IMR-90 (cell line): ENCODE measurements at places on chromosomes 5 and 9. TPM values are rescaled to one million over a fixed set of nuclear protein-coding genes. Genes with fewer than 3 reads are reported as not detected.
A peak's percentile ranks its signal among the peaks of the same experiment; 100 is the strongest.

The TICAM2 gene
- 4.3 and 6.9 TPM in 2 replicates for total RNA-seq

DNA sequence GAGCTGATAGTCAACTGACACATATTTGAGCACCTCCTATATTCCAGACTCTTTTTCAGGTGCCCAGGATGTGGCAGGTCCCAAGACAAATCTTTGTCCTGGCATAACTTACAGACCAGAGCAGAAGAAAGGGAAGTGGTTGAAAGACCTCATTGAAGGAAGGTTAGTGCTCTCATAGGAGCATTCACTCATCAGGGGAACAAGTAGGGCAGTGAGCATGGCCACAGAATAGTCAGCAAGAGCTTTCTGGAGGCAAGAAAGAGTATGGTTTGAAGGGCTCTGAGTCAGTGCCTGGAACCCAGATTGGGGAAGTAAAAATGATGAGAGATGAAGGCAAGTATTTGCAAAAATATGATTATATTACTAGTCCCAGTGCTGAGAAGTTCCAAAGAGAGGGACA lies 25.0 kb upstream of the ERMP1 start:
- H3K27me3 ChIP-seq, result peaks cover 24% of the 10 kb centered on the region
- H3K36me3 ChIP-seq, result no peaks in the 10 kb centered on the region
- DNase-seq, result no peak
- H3K27ac ChIP-seq, result no peak overlapping the region
- no peaks in the 10 kb centered on the region for H3K4me1 ChIP-seq
- no peak overlapping the region for H3K4me3 ChIP-seq

The ANKRD34B gene
- total RNA-seq, result not detected in 2 replicates

The HRCT1 gene
- 1.1 and 1.7 TPM in 2 replicates for total RNA-seq

GRCh38 chr5:133287500-133287899 lies 235.7 kb downstream of the HSPA4 start:
- no peak overlapping the region for H3K27ac ChIP-seq
- no peaks in the 10 kb centered on the region for H3K4me1 ChIP-seq
- peaks cover 9% of the 10 kb centered on the region; the same call in 1 of the 2 replicates for H3K27me3 ChIP-seq
- peak; percentile 44 for DNase-seq

- peaks cover 6% of the 10 kb centered on the region for H3K36me3 ChIP-seq
- peak; percentile 80 for DNase-seq
- peaks cover 57% of the 10 kb centered on the region for H3K4me1 ChIP-seq
- H3K27me3 ChIP-seq, result no peaks in the 10 kb centered on the region
- H3K4me3 ChIP-seq, result no peak overlapping the region
Observed at GRCh38 chr5:172906436-172906835, 52.8 kb upstream of the RPL26L1 start.

The ASPN gene
- total RNA-seq, result under 0.01 and 0.28 TPM in 2 replicates

The NELFB gene
- 36.7 and 36.9 TPM in 2 replicates for total RNA-seq
